Spleen (tissue), 13 donors: ENCODE measurements at places on chromosomes 13 and 19. TPM values are rescaled to one million over a fixed set of nuclear protein-coding genes. Genes with fewer than 3 reads are reported as not detected.

GRCh38 chr13:30053939-30054338 lies 203.5 kb upstream of the UBL3 start:
- no peak overlapping the region for H3K27ac ChIP-seq
- peaks cover 9% of the 10 kb centered on the region for H3K27me3 ChIP-seq
- no peaks in the 10 kb centered on the region for H3K4me1 ChIP-seq
- no peak for DNase-seq

Gene FAAP24
- 1.4 TPM for total RNA-seq

GRCh38 chr19:12000152-12000981 lies 35.1 kb downstream of the ZNF433 start:
- H3K4me3 ChIP-seq, result no peak overlapping the region

Gene DNAJC15
- total RNA-seq, result 13.9 TPM

Gene USHBP1
- total RNA-seq, result 7.6 TPM

GRCh38 chr13:100106005-100106404 lies 17.1 kb downstream of the PCCA start:
- no peaks in the 10 kb centered on the region for H3K36me3 ChIP-seq
- H3K27me3 ChIP-seq, result no peaks in the 10 kb centered on the region
- H3K4me3 ChIP-seq, result no peak overlapping the region
- H3K27ac ChIP-seq, result no peak overlapping the region
- peaks cover 16% of the 10 kb centered on the region for H3K4me1 ChIP-seq

Gene ZNF534
- not detected for total RNA-seq

GRCh38 chr19:50377051-50377461 lies 799 bp downstream of the NR1H2 start:
- DNase-seq, result peak; percentile 88
- H3K4me1 ChIP-seq, result no peaks in the 10 kb centered on the region
- H3K27me3 ChIP-seq, result no peaks in the 10 kb centered on the region
- peaks cover 46% of the 10 kb centered on the region for H3K36me3 ChIP-seq
- H3K27ac ChIP-seq, result no peak overlapping the region

Gene PSG5
- total RNA-seq, result not detected
